Activated CD4-positive, CD25-positive, alpha-beta regulatory T cell (primary cell): ENCODE measurements at places on chromosomes 2 and 18.

- no peak for DNase-seq
Measured at GRCh38 chr2:172429301-172429968, 2.0 kb downstream of the ITGA6 start.

DNA sequence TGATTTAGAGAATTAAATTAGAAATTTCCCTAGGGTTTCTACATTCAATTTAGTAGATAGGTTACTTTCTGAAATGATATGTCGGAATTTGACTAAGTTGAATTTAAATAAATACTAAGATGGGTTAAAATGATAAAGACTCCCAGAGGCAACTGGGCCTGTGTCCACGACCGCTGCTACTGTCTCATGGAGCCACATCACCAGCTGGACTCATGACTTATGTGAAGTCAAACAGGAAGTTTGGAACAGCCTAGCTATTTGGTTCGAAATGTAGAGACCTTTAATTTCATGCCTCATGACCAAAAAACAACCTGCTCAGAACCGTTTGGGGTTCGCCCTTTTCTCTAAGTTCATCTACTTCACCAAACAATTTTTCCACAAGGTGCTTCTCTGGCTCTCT lies 22.2 kb downstream of the GRHL1 start:
- DNase-seq: no peak

DNA sequence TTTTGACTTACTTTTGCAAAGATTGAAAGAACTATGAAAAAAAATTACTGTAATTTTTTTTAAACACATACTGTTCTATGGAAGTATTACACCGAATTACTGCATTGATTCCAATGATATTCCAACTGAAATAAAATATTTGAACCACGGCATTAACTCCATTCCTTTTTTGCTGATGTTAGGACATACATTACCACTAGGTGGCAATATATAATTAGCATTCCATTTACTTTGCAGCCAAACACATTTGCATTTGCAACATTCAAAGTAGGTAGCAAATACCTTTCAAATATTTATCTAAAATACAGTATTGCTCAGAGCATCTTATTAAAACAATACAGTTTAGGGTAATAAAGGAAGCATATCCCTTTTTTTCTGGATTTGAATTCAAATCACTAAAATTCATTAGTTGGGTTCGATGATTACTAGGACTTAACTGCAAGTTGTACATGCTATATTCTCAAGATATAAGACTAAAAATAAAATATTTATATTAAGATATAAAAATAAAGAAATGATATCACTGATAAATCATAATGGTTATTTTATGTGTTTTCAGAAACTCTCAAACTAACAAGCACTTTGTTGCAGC lies 31.3 kb downstream of the LANCL1 start:
- DNase-seq: no peak

DNA sequence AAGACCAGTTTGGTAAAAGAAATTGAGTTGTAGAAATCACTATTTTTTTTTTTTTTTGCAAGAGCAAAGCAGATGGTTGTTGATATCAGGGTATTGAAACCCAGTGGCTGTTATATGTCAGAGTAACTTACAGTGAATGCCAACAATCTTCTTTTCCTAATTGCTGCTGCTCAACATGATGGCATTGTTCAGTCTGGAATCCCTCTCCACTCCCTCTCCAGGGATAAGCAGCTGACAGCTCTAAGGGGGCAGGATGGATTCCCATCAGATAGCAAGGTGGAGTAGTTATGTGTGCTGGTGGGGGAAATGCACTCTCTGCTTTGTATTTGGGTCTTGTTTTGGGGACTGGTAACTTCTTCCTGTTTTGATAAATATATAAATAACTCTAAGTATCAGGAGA lies 200.0 kb downstream of the PIK3C3 start:
- no peak for DNase-seq

DNA sequence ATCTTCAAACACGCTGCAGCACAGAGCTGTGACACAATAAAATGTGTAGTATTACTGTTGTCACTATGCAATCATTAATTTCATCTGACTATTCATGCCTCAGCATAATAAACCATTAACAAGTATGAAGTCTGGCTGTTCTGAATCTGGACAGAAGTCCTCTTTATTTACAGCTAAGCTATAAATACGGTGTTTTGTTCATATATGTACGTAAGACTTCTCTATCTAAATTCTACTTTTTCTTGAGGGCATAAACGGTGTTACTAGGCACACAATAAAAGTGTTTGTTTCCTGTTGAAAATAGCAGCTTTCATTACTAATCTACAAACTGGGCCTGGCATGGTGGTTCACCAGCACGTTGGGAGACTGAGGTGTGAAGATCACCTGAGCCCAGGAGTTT lies 443.8 kb downstream of the NCKAP5 start:
- DNase-seq: no peak

GRCh38 chr2:173427887-173428668 lies 73.4 kb downstream of the CDCA7 start:
- DNase-seq: no peak

DNA sequence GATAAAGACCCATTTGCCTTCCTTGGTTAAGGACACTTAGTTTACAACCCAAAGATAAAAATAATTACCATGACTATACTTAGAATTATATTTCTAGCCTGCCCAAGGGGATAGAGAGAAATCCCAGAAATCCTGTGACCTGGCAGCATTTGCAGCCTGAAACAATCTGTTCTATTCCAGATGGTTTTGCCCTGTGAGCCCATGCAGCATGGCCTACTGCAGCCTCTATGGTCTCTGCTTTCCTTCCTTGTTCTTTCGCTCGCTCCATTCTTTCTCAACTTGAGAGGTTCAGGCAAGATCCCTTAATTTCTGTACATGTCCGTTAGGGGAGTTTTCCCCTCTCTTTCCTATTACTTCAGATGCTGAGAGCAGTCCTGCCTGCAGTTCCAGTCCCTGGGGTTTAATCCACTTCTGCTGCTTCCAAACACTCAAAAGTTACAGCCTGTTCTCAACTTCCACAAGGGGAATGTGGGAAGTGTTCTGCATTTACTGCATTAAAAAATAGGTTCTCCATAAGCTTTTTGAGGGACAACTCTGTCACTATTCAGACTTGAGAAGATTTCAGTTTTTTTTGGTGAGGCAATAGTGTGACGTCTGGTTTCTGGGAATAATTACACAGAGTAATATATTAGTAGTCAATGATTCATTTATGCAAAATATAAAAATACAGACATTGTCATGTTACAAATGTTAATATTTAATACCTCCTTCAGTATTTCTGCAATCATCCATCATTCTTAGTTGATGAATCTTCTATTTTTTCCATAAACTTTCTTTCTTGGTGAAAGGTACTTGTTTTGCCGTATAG lies 80.3 kb downstream of the CDCA7 start:
- DNase-seq: no peak

DNA sequence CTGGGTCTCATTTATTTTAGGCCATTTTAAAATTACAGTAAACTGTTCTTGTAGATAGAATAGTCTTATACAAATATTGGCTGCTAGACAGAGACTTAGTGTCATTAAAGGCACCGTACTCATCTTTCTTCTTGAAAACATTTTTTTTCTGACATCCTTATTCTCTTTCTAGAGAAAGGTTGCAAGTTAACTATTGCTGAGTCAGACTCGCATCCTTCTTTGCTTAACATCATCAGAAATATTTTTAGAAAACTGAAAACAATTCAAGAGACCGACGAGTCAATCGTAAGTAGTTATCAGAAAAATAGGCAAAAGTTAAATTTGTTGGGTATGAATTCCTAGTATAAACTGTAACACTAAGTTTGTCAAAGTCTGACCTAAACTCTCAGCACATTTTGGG lies 72.2 kb downstream of the HNMT start:
- no peak for DNase-seq

- peak; percentile 13 for DNase-seq
Measured at GRCh38 chr18:54284981-54285785, 15.9 kb downstream of the POLI start.

- DNase-seq: no peak
Measured at GRCh38 chr2:95021023-95021416, 4.5 kb upstream of the MAL start.

- DNase-seq: no peak
Measured at GRCh38 chr2:239942090-239942489, 83.1 kb downstream of the NDUFA10 start.
